ENCODE measurements at places on chromosomes 1 and 21. TPM values are rescaled to one million over a fixed set of nuclear protein-coding genes. Genes with fewer than 3 reads are reported as not detected.

FAM72C gene
- not detected for total RNA-seq

CFHR5 gene
- not detected for total RNA-seq

NBPF6 gene
- total RNA-seq: not detected

DNA sequence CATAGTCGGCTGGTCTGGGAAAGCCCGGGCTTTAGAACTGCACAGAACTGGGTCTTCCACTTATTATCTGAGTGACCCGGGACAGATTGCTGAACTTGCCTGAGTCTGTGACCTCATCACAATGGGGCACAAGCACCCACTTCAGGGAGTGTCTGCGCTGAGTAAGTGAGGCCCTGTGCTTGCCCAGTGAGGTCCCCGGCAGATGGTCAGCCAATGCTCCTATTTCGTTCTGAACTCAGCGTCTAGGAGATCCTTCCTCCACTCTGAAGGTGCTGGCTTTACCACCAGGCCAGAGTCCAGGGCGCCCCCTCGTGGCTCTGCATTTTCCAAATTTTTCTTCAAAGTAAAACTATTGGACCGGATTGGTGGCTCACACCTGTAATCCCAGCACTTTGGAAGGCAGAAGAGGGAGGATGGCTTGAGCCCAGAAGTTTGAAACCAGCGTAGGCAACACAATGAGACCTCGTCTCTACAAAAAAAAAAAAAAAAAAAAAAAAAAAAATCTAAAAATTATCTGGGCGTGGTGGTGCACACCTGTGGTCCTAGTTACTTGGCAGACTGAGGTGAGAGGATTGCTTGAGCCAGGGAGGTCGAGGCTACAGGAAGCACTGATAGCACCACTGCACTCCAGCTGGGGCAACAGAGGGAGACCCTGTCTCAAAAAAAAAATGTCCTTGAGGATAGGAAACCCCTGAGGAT is 61.7 kb downstream of the FCRL5 start:
- DNase-seq: no peak

- DNase-seq: no peak
Observed at GRCh38 chr21:33373451-33373850, 29.8 kb upstream of the IFNGR2 start.

GRCh38 chr21:37335053-37335452 is 31.5 kb upstream of the DYRK1A start:
- no peak for DNase-seq

GRCh38 chr1:24927988-24928688 is 1.9 kb downstream of the RUNX3 start:
- DNase-seq: no peak

DNA sequence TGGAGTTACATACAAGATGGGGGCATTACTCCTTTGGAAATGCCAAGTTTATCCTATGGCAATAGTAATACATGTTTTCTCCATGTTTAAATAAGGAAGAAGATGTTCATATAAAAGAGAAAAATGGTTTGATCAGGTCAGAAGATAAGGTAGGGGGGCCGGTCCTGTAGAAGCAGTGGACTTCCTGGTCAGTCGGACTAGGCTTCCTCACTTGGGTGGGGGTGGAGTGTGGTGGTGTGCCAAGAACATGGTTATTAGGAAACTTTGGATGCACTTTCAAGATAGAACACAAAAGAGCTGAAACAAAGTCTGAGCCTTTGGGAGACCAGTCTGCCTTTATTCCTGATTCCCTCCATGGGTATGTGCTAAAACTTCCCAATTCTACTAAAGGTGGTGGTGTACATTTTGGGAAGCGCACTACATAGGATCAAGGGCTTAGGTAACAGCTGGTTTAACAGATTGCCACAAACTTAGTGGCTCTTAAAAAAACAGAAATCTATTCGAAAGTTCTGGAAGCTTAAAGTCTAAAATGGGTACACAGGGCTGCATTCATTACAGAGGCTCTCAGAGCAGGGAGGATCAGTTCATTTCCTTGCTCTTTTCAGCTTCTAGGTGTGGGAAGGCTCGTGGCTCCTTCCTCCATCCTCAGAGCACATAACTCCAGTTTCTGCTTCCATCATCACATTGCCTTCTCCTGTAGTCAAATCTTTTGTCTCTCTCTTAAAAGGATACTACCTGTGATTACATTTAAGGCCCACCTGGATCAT is 64.6 kb downstream of the KDM1A start:
- no peak for DNase-seq

Data from T-helper 17 cell (primary cell).